Thoracic aorta (tissue), 2 donors: ENCODE measurements at places on chromosomes 6 and 20.

DNA sequence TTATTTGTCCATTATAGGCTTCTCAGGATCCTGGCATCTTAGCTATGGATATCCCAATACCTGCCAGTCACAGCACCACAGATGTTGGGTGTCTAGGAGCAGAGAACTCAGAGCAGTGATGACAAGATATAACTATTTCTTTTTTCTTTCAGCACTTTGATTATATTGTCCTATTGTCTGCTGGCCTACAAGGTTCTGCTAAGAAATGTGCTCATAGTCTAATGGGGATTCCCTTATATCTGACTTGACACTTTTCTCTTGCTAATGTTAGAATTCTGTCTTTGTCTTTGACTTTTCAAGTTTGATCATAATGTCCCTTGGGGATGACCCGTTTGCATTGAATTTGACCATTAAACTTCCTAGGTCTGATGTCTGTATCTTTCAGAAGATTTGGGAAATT is 270.4 kb downstream of the OGFRL1 start:
- DNase-seq = no peak

GRCh38 chr20:46646659-46647380 is 4.4 kb downstream of the SLC13A3 start:
- DNase-seq = no peak

GRCh38 chr20:17896771-17897369 is 71.7 kb downstream of the SNX5 start:
- no peak for DNase-seq

DNA sequence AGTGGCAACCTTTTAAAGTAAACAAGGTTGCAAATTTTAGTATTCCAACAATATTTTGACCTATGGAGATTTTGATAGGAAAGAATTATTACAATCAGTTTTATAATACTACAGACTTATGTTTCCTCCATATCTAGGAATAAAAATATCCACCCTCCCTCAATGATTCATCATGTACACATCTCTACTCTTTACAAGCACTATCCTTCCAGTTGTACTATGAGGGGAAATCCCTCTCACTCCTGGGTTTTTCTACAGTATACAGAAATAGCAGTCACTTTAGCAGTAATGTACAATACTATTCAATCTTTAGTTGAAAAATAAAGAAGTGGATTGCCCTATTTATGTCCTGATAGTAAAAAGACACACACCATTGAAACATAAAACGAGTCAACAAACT is 46.3 kb upstream of the SCML4 start:
- DNase-seq = no peak

DNA sequence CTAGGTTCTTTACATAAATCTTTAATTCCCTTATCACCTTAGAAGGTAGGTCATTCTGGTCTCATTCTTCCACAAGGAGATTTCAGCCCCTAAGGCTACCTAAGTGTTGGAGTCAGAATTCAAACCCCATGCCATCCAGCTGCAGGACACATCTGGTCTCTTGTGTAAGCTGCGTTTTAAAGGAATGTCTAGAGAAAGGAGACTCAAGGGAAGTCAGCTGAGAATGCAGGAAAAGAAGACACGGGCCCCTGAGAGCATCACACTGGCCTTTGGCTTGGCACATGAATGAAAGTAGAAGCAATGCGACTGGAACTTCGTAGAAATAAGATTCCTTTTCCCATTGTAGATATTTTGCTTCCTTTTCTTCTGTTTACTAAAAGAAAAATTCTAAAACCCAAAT is 76.7 kb upstream of the SYNJ2 start:
- DNase-seq = no peak

GRCh38 chr20:13268953-13269352 is 47.9 kb downstream of the ISM1 start:
- DNase-seq = no peak

DNA sequence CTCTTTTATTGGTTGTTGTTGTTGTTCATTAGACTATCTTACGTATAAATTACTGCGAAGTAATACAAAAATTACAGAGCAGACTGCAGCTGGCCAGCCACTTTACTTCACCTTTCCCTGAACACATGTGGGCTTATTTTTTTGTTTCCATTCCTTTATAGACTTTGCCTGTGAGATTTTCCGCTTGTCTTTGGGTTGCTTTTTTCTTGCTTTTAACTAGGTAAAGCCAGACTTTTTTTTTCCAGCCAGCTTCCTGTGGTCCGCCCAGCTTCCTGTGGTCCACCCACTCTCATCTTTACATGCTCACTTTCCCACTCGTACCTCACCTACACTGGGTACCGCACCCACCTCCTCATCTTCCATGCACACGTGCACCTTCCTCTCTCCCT is 79.0 kb downstream of the IPCEF1 start:
- DNase-seq = no peak

- DNase-seq = no peak
Measured at GRCh38 chr6:108694816-108695215, 134.1 kb downstream of the FOXO3 start.

GRCh38 chr6:145845557-145845956 is 31.0 kb upstream of the FBXO30 start:
- no peak for DNase-seq

DNA sequence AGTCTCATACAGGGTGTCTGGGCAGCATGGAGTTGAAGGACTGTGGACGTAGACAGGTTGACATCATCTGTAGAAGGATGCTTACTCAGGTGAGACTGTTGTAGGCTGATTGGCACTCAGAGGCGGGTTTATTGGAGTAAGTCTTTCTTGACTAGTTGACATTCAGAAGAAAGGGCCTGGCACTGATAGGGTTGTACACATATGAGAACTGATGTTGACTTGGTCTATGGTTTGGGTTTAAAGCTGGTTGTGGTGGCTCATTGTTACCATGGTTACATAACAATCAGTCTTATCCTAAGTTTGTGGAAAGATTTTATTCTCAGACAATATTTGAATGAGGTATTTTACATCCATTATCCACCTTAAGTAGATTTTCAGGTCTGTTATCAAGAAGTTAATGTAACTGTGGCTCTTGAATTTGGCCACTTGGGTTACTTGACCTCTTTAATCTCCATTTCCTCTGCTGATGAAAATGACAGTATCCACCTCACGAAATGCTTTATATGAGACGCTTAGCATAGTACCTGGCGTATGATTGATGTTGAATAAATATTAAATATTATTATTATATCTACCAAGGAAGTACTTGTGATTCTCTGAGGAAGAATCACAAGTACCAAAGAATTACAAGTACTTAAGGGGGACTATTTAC is 109.3 kb downstream of the DNAH8 start:
- DNase-seq = no peak

DNA sequence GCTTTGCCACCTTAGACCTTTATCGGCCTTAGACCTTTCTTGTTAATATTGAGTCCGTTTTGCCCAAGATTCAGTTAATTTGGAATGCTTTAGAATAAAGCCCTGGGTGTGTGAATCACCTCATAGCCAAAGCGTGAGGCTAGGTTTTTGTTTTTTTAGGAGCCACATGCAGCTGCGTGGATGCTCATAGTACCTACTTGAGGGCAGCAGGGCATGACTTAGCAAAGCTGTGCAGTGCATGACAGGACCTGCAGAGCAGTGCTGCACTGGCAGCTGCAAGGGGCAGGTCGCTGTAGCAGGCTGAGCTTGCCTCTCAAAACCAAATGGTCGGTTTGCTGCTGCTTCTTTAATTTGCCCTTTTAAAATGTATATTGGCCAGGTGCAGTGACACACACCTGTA is 116.1 kb downstream of the JAG1 start:
- no peak for DNase-seq

DNA sequence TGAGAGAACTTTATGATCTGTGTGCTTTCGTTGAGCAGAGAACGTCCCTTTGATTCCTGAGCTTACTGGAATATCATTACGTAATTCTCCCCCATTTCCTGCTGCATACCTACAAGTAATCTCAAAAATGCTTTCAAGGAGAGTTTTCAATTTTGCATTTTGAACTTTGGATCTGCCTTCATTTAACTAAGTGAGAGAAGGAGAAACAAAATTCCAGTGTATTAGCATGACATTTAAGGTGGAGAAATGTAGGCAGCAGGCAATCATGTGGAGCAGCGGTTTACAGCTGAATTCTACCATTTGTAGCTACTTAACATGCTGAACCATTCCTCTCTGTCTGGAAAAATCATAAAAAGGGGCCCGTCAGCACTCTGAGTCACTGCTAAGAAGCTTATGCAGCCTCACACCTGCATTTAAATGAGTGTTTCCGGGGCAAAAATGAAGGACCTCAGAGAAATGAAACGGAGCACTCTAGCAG is 451.5 kb downstream of the PLCB1 start:
- DNase-seq = no peak

GRCh38 chr6:13485303-13485702 is 2.1 kb downstream of the GFOD1 start:
- no peak for DNase-seq

GRCh38 chr6:51986864-51987263 is 100.5 kb downstream of the PKHD1 start:
- no peak for DNase-seq

GRCh38 chr20:49519212-49519712 is 36.8 kb upstream of the KCNB1 start:
- DNase-seq = no peak

DNA sequence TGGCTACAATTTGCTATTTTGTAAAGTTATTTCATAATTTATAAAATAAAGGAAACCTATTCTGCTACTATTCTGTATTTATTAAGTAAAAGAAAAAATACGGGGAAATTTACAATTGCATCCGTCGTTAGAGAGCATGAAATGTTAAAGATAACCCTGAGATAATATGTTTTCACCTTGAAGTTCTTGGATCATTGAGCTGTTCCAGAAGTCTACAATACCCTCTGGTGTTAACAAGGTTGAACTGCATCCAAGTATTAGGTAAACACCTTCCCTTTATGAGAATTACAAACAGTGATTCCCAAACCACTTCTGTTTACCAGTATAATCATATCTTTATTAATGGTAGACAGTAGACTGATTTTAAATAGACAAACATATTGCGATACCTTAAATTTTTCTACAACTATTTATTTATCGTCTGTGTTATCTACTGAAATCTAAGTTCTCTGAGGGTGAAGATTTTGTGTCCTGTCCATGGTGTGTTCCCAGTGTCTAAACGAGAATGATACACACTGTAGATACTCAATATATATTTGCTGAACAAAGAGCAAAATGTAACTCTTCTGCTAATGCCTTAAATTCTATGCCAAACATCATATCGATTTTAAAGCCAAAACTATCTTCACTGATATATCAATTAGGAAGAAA is 28.2 kb downstream of the TBC1D32 start:
- DNase-seq = no peak

DNA sequence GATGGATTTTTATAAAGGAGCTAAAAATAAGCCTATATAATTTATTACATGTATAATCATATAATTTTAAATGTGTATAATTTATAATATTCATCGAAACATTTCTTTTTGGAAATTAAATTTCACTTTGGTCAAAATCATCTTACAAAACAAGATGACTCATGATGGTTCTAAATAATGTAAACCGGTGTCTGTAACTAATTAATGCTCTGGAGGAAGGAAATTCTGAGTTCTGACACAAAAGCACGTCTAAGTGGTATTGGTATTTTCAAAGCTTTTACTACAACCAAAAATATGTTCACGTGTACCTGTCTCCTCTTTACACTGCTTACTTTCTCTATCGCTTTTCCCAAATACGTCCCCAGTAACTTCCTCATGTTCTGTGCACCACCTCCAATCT is 134.1 kb downstream of the MTHFD1L start:
- DNase-seq = no peak

DNA sequence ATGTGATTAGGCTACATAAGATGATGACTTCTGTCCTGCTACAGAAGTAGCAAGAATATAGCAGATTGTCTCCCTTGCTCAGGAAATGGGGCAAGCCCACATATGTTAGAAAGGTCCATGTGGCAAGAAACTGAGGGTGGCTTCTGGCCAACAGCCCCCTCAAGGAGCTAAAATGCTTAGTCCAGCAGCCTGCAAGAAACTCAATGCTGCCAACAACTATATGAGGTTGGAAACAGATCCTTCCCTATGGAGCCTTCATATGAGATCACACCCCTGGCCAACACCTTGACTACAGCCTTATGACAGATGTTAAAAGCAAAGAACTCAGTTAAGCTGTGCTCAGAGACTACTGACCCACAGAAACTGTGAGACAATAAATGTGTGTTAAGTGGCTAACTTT is 22.1 kb downstream of the PTPRT start:
- DNase-seq = no peak

- no peak for DNase-seq
Measured at GRCh38 chr20:24917797-24918578, 31.1 kb upstream of the CST7 start.

DNA sequence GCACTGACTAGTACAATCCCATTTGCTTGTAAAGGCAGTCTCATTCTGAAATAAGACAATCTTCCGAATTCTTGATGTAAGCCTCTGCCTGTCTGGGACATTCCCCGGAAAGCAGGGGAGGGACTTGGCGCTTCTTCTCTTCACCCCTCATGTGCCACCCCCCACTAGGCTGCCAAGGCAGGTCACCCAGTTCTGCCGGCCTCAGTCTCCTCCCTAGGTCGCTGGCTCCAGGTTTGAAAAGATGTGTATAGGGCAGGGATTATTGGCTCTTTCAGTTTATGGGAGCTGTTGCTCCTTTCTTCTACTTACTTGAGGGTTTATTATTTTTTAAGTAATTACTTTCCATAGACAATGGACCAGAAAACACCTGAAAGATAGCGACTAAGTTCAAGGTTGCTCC is 158.1 kb upstream of the RPS6KA2 start:
- DNase-seq = no peak

GRCh38 chr6:70551566-70551965 is 15.2 kb upstream of the SDHAF4 start:
- DNase-seq = no peak

DNA sequence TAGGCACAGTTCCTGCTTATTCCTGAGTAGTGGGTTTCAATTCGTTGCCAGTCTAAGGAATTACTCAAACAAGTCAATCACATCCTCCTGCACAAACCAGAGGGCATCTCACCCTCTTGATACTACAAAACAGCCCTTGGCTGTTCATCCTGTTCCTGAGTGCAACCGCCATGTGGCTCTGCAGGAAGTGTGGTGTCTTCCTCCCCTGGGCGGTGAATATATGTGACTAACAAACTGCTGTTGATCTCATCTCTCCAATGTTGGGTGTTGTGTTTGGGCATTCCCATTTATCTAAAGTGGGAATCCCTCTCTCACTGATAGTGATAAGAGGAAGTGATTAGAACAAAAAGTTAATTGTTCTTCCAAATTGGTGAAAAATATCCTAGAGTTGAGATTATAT is 163.0 kb downstream of the TBX18 start:
- DNase-seq = no peak

- DNase-seq = no peak
Measured at GRCh38 chr6:144690666-144691065, 405.5 kb downstream of the UTRN start.
